ENCODE measurements at places on chromosomes 1 and 21.

- DNase-seq: no peak
These were observed 63.8 kb downstream of the TGFB2 start for GRCh38 chr1:218408942-218409341.

DNA sequence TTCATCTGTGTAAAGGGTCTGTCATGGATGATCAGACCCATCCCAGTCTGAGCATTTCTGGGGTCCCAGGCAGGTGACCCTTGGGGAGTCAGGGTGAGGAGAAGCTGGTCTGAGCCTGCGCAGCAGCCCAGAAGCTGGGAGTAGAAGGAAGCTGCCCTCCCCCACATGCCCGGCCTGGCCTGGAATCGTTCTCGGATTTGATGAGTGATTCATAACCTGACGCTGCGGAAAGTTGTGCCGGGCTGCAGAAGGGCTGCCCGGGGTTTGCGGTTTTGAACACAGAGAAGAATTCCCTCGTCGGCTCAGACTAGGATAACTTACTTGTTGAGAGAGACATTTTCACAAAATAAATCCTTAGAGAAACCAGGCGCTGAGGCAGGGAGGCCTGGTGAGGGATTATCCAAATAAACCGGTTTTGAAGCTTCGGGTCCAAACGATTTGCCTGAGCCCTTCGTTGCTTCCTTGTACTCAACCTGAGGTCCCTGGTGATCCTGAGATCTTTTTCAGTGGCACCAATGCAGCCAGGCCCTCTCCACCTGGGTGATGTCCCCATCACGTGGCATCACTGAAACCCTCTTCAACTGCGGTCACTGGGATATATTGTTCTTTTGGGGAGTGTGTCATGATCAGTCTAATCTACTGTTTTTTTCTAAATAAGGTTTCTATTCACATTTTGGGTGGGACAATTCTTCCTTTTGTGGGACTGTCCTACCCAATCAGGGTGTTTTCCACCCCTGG, 29.2 kb downstream of the EPHB2 start:
- no peak for DNase-seq

DNA sequence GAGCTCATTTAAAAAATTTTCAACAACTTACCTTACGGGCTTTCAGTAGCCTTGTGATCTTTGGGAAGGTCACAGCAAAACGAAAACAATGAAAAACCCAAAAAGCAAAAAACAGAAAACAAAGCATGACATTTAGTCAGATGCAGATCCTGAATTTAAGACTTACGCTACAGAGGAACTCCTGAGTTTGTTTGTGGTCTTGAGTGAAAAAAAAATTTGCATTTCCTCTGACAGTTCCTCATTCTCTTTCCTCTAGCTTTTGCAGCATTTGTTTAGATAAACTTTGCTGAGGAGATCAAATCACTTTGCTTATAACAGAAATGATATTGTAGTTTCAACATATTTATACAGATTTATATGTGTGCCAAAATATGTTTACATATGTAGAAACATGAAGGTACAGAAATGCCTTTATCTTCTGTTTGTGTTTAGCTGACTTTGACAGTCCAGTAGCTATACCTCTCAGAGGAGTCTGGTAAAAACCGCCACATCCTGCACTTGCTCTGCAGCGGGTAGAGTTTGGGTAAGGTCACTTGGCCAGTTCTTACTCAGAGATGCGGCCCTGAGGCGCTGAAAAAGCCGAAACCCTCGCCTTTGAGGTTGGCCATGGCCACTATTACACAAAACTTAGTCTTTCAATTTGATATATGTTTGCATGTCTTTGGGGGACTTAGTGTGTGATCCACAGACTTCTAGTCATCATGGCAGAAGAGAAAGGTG, 142.5 kb downstream of the TNR start:
- DNase-seq: no peak

- no peak for DNase-seq
These were observed 79.6 kb downstream of the RGL1 start for GRCh38 chr1:183884526-183884925.

GRCh38 chr1:89723863-89724262, 90.9 kb downstream of the LRRC8C start:
- no peak for DNase-seq

DNA sequence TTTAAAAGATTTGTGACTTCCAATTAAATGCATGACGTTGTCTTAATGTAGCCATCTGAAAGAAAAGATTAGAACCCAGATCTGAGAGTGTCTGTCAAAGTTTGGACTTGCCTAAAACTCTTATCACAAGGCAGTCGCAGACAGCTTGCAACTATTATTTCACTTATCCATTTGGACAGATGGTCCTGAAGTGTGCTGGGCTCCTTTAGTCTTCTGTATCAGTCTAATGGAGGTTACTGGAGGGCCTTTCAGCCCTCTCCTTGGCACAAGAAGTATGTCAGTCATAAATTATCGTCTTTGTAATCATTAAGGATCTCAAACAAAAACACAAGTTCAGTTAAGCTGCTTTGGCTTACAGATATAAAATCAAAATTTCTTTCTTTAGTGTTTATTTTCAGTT, 15.5 kb downstream of the PROX1 start:
- no peak for DNase-seq
